Activated CD4-positive, alpha-beta T cell treated with anti-CD3 and anti-CD28 coated beads, Interleukin-2, Interleukin-4, amounts not matched to agents 100 ng/mL and 50 ng/mL, durations not matched to agents 16 hours and 8 hours (primary cell): ENCODE measurements at places on chromosomes 1 and 21.

DNA sequence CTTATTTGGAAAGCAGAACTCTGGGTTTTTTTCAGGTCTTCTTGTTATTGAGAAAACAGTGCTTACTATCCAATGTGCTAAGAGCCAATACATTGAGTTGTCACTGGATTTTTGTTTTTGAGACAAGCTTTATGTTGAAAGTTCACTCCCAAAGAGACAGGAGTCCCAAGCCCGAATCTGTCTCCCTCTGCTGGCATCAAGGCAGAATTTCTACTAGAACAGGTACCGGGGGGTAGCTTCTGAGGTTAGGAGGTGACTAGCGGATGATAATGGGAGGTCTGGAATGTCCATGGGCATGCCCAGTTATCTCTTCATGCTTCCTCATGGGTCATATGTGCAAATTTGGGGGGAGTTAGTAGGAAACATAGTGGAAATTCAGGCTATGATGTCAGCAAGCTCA is 25.1 kb downstream of the ZNF124 start:
- DNase-seq, result no peak

GRCh38 chr1:165855010-165855838 is 27.8 kb downstream of the UCK2 start:
- no peak for DNase-seq

GRCh38 chr1:9874959-9875635 is 35.0 kb downstream of the CTNNBIP1 start:
- peak; percentile 76 for DNase-seq

- DNase-seq, result no peak
Measured at GRCh38 chr1:38121231-38121680, 74.7 kb upstream of the POU3F1 start.

GRCh38 chr1:230705289-230706019 is 8.5 kb downstream of the AGT start:
- no peak for DNase-seq

DNA sequence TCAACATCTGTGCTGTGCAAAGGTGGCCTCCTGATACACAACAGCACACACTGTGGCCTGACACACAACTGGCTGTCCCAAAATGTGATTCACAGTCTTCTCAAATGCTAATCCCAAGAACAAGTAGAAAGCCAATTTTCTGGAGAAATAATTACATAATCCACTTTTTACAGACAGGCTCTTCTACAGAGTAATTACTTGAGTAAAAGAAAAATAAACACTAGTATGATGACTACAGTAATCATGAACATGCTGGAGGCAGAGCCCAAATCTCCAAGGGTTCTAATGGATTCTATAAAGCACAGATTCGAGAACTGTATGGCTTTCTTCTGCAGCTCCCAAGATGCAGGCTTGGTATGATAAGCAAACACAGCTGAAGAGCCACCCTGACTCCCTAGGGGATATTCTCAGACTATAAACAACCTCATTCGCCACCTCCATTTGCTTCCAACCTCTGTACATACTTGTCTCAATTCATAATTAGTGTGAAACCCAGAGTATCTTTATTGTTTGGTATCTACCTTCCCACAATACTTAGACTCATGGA is 81.9 kb downstream of the SIPA1L2 start:
- DNase-seq, result no peak

- no peak for DNase-seq
Measured at GRCh38 chr1:201773764-201774163, 55.2 kb upstream of the IPO9 start.

DNA sequence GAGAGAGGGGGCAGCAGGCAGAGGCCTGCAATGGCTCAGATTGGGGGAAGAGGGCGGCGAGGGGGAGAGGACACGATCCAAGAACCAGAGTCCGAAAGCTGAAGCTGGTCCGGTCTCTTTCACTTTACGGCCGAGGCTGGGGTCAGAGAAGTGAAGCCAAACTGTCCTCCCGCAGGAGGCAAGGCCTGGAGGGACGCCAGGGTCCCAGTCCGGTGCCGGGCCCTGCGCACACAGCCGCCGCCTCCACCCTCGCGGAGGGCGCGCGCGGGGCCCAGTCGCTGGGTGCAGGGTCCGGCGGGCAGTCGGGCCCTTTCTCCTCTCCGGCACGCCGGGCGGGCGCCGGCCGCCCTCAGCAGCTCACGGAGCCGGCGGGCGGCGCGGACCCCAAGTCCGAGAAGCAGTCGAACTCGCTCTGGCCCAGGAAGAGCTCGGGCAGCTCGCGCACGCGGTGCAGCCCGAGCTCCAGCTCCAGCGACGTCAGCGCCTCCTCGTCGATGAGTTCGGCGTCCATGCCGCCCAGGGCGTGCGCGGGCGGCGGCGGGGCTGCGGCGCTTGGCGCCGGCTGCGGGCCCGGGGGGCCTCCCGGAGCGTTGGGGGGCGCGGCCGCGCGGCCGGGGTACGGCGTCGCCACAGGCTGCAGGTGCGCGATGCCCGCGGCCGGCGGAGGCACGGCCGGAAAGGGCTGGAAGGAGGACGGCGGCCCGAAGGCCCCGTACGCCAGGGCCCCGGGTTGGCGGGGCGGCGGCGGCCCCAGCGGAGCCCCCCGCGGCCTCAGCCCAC is 749 bp downstream of the CITED4 start:
- DNase-seq, result no peak

- DNase-seq, result peak; percentile 19
Measured at GRCh38 chr1:234564035-234565029, 45.6 kb downstream of the IRF2BP2 start.

DNA sequence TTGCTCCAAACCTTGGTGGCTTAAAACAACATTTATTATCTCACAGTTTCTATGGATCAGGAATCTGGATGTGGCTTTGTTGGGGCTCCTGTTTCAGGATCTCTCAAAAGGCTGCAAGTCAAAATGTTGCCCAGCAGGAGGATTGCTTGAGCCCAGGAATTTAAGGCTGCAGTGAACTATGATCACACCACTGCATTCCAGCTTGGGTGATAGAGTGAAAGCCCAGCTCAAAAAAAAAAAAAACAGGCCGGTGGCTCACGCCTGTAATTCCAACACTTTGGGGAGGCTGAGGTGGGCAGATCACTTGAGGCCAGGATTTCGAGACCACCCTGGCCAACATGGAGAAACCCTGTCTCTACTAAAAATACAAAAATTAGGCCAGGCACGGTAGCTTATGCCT is 30.0 kb downstream of the BCAS2 start:
- no peak for DNase-seq

DNA sequence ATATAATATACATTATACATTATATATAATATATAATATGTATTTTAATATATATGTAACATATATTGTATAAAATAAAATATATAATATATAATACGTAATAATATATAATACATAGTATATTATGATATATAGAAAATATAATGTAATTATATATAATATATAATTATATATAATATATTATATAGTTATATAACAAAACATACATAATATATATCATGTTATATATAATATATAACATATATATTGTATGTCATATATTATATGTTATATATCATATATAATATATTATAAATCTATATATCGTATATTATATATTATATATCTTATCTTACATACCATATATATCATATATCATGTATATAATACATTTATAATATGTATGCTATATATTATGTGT is 248.2 kb upstream of the TPTE start:
- no peak for DNase-seq

- no peak for DNase-seq
Measured at GRCh38 chr1:20840731-20841130, 53.6 kb upstream of the HP1BP3 start.

- no peak for DNase-seq
Measured at GRCh38 chr1:176843352-176844297, 320.9 kb downstream of the ASTN1 start.

DNA sequence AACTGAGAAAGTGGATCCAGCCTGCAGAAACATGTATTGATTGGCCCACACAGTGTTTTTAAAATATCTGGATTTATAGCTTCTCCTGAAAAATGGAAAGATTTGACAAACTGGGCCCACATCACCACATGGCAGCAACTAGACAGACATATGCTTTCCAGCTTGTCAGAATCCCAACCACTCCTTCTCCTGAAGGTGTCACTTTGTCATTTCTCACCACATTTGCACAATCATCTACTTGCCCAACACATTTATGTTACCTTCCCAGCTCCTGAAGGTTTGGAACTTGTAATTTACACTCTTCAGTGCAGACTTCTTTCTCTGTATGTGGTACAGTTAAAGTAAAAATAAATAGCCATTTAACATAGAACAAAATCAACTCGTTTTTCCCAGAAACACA is 126.1 kb upstream of the KIAA1614 start:
- no peak for DNase-seq

GRCh38 chr21:36535618-36536241 is 55.8 kb upstream of the CLDN14 start:
- no peak for DNase-seq

GRCh38 chr1:145979746-145980456 is 15.4 kb downstream of the POLR3GL start:
- DNase-seq, result peak; percentile 39

DNA sequence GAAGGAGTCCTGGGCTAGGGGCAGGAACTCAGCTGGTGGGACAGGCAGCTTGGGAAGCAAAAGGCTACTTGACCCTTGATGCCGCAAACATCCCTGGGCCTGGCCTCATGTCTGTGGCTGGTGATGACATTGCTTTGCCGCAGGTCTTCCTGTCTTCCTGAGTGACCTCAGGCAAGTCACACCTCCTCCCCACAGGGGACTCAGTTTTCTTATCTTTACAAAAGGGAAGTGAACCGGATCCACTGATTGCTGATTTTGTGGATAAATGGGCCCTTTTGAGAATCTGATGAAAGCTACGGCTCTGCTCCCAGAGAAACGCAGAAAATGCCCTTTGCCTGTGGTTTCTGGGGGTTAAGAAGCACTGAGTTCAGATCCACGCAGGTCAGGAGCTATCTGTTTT is 20.7 kb downstream of the PLOD1 start:
- no peak for DNase-seq
